ENCODE measurements at places on chromosomes 6 and 20.

- peak; percentile 93 for DNase-seq
Measured at GRCh38 chr6:105986998-105987397, 99.1 kb upstream of the PRDM1 start.

- peak; percentile 2 for DNase-seq
Measured at GRCh38 chr6:106643061-106643460, 13.7 kb downstream of the QRSL1 start.

DNA sequence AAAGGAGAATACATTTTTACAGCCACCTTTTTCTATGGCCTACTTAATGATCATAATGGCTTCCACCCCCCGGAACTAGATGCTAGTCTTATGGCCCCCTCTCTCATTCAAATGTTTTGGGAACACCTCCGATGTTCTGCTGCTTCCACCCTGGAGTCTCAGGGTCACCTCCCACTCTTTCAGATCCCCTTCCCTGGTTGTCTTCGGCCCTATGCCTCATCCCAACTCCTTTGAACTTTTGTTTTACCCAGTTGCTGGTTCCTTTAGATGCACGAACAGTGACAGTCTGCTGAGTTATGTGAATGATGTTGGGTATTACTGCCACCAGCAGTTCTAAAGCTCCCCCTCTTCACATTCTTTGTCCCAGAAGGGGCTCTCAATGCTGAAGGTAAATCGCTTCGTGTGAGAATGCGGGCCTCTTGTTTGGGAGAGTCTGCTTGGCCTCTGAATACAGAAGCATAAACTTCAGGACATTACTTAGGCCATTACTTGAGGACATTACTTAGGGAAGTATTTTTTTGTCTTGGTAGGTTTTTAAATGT, 309.1 kb downstream of the SOX4 start:
- no peak for DNase-seq

DNA sequence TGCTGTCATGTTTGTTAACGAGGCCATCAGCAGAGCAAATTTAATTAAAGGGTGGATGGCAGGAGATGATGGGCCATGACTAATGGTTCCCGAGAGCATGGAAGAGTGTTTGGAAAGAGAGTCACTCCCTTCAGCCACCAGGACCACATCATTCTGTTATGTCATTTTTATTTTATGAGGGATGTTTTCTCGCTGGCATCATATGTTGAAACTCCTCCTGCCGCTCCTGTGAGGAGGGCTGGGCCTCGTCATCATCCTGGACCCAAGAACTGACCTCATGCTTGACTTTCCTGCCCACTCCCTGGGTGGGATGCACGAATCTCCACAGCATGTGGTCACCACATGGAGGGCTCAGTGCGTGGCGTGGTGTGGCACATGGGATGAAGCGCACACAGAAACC, 86.4 kb upstream of the FRMD1 start:
- peak; percentile 67 for DNase-seq

DNA sequence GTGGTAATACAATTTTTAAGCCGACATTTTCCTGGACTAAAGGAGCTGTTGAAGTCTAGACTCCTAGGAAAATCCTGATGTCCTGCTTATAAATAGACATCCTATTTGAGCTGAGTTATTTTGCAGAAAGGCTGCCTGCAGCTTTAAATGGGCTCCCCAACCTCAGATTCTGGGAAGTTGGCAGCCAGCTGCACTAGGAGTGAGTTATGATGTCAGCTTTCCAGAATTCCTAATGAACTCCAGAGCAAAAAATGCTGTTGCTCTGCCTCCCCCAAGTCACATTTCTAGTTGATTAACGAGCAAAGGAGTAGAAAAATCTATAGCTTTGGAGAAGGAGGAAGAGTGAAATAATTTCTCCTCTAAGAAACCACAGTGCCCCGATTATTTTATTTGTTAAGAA, 346.3 kb upstream of the SULF2 start:
- peak; percentile 67 for DNase-seq

DNA sequence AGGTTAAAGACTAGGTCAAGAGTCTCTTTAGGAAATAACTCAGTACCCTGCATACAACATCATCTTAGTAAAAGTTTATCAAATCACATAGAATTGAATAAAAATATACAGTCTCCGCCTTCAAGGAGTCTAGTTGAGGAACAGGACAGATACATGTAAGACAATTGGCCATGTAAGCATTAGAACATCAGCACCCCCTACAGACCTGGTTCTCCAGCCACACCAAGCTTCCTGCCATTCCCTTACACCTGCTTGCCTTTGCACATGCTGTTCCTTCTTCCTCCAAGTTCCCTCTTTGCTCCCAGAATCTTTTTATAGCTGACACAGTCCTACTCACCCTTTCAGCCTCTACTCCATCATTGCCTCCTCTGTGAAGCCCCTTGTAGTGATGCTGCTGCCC, 187.8 kb upstream of the LRFN2 start:
- no peak for DNase-seq

DNA sequence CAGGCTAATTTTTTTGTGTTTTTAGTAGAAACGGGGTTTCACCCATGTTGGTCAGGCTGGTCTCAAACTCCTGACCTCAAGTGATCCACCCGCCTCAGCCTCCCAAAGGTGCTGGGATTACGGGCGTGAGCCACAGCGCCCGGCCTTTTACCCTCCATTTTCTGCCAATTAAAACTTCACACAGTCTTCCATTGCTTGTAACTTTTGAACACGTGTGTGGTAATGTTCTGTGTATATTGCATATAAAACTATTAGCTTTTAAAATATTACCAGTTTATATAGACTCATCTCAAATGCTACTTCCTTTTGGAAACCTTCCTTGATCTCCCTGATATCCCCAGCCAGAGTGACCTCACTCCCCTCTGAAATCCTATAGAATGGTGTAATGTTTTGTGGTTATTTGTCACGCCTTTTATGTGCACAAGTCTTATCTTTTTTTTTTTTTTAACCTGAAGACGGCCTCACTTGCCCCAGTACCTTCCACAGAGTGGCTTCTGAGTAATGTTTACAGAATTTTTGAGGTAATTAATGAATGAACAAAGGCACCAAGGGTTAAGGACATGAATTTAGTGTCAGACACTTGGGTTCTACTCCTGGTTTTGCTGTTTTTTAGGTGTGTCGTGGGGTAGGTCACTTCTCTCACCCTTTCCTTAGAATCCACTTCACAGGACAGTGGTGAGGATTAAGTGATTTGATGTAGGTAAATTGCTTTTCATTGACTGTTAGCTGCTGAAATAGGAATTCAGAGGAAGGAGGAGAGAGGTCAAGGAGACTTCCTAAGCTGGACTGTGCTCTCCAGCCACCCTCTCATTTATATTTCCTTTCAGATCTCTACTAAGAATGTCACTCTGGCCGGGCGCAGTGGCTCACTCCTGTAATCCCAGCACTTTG, 11.2 kb upstream of the MMP24 start:
- peak; percentile 32 for DNase-seq

DNA sequence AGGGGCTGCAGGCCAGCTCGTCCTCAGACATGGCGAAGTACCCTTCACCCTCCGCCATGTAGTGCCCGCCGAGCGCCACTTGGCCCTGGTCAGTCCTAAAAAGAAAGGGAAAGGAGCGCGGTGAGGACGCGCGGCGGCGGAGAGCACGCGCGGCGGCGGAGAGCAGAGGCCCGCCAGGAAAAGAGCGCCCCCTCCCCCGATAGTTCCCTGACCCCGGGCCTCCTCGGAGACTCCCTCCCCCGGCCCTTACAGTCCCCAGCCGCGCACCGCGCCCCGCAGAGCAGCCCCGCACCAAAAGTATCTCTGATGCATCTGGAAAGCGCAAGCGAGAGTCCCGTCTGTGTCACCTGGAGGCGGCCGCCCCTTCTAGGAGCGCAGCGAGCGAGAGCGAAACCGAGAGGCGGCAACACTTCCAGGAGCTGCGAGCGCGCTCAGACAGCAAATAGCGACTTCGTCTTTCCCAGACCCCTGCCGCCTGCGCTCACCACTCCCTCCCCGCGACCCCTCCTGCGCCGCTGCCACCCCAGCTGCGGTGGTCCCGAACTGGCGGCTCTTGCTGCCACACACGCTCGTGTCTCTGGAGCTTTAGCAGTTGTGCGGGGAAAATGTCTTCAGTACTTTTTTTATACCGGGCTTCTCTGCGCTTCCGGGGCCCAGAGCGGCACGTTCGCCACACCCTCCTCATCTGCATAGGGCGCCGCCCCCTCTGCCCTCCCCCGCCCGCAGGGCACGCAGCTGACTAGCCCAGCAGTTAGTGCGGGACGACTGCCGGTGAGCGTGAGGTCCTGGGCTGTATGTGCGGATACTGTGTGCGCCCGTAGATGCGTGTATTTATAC, at the start of gene TENT5A:
TSS of gene TENT5A (minus strand) at position 598 of the 837 bp plus-strand sequence. CDS start at position 58, 540 bp downstream.
- peak; percentile 93 for DNase-seq

DNA sequence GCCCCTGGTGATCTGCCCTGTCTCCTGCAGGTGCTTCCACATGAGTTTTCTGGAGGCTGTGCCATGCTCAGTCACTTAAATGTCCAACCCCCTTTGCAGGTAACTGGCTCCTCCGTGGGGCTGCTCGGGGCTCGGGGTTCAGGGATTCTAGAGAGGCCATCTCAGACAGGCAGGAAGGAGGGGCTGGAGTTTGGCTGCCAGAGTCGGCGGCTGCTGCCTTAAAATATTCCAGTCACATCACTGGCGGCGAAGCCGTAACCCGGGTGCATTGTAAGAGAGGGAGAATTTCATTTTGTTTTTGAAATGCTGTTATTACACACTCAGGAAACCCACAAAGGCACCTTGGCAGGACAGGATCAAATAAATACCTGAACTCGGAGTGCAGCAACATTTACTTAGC, 212.9 kb upstream of the PMEPA1 start:
- no peak for DNase-seq

DNA sequence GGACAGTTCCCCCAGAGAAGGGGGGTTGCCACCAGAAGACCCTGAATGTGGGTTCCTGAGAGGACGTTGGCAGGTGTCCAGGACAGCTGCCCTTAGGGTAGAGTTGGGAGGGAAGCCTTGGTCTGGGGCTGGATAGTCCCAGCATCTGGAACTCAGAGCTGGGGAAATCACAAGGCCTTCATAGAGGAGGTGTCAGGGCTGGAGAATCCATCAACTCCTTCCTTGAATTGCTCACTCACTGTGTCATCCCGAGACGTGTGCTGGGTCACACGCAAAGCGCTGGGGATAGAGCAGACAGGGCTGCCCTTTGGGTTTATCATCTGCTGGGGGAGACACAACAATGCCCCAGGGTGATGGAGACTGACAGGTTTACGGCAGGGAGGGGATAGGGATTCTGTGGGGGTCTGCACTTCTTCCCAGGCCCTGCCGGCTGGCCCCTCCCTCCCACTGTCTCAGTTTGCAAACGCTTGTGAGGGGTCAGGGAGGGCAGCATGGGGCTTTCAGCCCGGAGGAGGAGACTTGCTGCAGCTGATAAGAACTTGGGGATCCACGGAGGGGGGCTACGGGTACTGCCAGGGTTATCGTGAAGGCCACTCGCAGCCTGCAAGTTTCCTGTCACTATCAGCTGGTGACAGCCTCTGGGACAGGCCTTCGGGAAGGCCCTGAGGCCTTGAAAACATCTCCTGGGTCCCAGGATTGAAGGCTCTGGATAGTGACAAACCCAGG, 18.6 kb downstream of the RBM38 start:
- DNase-seq, result no peak

DNA sequence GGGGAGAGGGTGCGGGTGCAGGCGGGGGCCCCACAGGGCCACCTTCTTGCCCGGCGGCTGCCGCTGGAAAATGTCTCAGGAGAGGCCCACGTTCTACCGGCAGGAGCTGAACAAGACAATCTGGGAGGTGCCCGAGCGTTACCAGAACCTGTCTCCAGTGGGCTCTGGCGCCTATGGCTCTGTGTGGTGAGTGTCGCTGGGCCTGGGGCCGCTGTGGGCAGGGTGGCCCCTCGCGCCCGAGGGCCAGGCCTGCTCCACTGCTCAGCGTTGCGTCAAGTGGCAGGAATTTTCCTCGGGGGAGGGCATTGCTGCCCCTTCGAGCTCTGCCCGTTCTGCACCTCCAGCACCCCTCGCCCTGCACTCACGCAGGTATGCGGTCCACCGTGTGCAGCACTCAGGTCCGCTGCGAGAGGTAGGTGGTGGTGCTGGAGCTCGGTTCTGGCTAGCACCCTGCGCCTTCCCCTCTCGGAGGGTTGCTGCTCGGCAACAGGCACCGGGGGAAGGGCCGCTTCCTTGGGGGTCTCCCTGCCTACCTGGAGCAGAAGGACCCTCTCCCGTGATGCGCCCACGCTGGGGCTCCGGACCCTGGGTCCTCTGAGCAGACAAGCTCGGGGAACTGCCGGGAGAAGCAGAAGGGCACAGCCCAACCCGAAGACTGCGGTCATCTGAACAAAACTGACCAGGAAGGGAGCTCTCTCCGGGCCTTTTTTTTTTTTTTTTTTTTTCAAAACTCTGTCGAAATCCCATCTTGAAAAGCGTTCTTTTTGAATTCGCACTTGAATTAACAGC, 674 bp downstream of the MAPK14 start:
- no peak for DNase-seq

DNA sequence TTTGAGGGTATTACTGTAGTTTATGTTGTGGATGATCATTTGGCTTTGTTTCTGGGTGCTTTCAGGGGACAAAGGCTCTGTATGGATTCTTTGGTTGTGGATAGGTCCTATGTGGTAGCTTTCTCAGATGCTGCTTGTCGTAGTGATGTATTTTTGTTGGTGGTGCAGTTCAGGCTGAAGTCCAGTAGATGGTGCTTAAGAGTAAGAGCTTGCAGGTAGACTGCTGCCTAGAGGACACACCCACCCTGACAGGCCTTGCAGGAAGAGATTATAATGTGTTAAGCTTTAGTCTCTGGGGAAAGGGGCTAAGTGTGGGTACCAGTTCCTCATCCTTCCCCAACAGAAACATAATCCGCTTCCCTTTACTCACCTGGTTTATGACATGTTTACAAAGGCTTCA, 62.6 kb upstream of the ADGRB3 start:
- no peak for DNase-seq

- no peak for DNase-seq
Measured at GRCh38 chr6:109934293-109934692, 43.8 kb upstream of the GPR6 start.

- no peak for DNase-seq
Measured at GRCh38 chr6:113169484-113169883, 687.7 kb upstream of the MARCKS start.

DNA sequence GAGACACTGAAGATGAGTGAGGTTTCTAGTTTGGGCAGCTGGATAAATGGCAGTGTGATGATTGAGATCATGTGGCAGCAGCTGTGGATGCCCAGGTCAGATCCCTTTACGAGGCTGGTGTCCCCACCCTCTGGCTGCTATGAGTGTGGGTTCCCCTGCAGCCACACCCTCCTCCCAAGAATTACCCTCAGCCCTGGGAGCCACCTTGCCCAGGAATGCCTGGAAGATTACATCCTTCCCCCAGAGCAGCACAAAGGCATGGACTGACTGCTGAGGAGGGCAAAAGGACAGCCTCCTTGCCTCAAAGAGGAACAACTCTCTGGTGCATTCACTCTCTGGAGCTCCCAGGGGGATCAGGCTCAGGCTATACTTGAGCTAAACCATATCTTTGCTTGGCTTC, 15.0 kb upstream of the PKHD1 start:
- no peak for DNase-seq
